NCI-H1092 treated with DMSO at 0.1 percent for 48 hours (cell line): ENCODE measurements at places on chromosomes 2 and 18.
A peak's percentile ranks its signal among the peaks of the same experiment; 100 is the strongest.

DNA sequence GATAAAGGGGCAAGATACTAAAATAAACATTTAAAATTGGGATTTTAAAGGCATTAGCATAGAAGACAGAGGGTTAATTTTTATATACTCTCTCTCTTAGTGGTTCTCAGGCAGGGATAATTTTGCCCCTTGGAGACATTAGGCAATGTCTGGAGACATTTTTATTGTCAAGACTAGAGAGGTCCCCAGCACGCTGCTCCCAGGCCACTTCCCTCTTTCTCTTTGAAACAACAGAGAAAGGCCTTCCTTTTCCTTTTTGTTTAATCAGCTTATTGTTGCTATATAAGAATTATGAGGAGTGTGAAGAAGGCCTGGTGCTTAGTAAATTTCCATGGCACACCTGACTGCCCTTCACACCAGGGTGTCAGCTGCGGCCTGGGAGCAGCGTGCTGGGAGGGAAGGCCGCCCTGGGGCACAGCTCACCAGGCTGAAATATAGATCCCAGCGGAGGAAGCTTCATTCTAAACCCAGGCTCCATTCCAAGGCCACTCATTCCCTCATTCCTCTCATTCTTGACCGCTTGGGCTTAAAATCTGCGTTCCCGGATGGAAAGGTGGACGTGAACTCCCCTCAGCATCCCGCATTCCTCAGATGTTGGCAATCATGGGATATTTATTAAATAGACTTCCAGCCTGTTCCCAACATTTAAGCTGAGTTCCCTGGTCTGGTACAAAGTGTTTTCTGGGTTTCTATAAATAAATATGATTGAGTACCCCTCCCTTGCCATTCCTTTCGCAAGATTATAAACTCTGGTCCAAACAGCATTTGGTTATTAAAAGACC lies 22.5 kb downstream of the SLC14A2 start:
- no peak for DNase-seq

GRCh38 chr2:52536929-52537460 lies 1230.6 kb upstream of the CHAC2 start:
- no peak for DNase-seq

GRCh38 chr18:11993264-11993916 lies 12.1 kb downstream of the IMPA2 start:
- no peak for DNase-seq

GRCh38 chr2:186201371-186201770 lies 284.7 kb upstream of the ZC3H15 start:
- DNase-seq, result no peak

DNA sequence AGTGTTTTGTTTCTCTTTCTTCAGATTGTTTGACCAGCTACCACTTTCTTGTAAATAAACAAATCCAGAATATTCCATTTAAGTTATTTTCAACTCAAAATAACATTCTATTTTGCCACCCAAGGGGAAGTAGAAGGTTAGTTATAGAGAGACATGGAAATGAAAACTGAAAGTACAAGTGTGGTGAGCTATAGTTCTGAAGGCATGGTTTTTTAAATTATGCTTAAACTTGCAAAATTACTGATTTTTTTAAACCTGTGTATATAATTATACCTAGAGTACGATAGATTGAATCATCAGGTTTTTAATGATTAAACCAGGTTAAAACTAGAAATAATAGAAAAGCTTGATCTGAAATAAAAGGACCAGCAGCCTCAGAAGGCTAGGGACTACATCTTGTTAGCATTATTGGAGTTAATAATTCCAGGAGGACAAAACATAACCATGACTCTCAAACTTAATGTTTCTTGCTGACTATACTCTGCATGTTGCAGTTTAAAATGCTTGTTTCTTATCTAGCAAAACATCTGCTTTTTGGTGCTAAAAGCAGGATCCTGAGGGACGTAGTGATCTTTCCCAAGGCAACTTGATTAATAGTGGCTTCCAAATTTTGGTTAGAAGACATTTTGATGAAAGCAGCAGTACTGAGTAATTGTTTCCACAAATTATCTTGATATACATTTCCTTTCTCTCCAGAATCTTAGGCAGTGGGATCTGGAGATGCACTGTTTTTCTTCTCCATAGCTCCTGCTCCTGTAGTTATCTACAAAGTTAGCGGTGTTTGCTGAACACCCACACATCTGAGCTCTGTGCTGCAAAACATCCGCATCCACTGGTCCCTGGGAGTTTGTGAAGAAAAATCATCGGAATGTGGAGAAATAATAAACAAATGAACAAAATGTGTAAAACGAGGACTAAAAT lies 327.2 kb upstream of the PKDCC start:
- DNase-seq, result no peak

DNA sequence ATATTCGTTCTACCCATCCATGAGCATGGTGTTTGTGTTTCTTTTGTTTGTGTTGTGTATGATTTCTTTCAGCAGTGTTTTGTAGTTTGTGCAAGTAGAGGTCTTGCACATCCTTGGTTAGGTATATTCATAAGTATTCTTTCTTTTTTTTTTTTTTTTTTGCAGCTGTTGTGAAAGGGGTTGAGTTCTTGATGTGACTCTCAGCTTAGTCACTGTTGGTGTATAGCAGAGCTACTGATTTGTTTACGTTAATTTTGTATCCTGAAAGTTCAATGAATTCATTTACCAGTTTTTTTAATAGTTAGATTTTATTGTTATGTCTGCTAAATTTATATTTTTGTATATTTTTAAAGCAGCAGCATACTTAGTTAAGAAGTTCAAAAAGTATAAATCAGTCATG lies 834.4 kb upstream of the NRXN1 start:
- no peak for DNase-seq

- no peak for DNase-seq
These were observed at the start of gene FNDC4 for GRCh38 chr2:27494944-27495554. Gene FNDC4 (minus strand): TSS chr2:27495200. CDS start chr2:27494679, 521 bp downstream.

DNA sequence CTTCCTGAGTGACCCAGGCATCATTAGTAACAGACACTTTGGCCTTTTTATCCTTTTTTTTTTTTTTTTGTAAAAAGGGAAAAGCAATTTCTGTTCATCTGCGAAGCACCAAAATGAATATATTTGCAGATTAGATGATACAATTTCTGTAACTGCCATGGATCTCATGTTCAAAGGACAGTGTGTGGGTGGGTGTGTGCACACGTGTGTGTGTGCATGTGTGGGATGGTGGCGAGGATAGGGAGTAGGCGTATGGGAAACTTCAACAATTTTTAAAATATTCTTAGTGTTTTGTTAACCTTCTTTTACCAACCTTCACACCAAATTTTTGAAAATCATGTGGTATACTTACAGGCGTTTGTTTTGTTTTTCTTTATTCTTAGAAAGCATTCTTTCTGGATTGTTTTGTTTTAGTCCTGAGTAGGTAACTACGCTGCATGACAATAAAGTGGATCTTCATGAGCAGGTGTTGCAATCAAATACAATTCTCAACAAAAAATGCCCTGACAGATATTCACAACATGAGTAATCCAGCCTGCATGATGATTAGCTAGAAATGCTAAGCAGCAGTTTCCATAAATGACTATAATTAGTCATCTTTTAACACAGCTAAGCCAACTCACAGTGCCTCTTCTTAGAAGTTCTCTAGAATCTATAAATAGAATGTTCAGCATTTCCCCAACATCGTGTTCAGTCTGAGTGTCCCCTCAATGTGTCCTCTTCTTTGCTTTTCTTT lies 53.5 kb upstream of the RMDN2 start:
- no peak for DNase-seq

- no peak for DNase-seq
These were observed 96.4 kb downstream of the RTP5 start for GRCh38 chr2:241965931-241966412.

DNA sequence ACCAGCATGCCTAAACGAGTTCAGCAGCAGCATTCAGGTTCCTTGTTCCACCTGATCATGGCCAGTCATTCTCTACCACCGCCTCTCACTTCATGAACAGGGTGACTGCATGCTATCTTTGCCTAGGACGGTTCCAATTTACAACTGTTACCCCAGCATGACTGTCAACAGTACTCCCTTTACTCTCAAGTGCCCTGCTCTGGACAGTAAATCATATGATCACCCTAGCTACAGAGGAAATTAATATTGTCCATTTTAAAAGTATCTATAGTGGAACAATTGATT lies 25.7 kb downstream of the MGAT4A start:
- DNase-seq, result no peak

DNA sequence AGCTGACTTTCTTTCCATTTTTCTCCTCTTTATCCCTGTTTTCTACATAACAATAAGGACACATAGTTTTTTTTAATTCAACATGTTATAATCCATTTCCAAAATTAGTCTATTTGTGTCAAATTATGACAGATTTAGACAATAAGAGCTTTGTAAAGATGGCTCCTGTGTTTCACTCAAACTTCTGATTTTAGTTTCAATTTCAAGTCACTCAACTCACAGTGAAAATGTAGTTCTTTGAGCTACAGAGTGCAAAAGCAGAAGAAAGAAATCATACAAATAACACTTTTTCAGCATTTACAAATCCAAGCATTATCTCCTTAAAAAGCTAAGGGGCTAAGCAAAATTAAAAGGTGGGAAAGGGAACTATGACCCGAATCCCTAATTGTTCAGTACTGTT lies 340.7 kb upstream of the TRIB2 start:
- DNase-seq, result no peak

DNA sequence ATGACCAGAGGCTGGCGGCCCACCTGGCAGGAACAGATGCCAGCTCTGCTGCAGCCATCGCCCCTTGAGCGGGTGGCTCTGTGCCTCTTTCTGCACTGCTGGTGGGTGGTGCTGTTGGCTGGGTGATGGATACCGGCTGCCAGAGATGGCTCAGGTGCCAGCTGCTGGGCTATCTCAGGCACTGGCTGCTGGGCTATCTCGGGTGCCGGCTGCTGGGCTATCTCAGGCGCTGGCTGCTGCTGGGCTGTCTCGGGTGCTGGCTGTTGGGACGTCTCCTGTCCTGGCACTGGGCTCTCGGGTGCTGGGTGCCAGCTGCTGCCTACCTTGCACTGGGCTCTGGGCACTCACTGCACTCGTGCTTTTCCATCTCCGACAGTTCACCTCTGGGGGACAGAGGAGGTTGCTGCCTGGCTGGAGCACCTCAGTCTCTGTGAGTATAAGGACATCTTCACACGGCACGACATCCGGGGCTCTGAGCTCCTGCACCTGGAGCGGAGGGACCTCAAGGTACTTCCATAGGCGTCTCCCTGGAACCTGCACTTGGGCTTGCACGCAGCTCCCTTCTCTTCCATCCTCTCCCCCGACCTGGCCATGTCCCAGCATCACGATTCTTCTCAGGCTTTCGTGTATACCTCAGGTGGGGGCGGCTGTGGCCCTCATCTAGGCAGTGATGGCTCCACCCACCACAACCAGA lies 98.4 kb downstream of the USP40 start:
- no peak for DNase-seq

GRCh38 chr18:80176334-80177073 lies 67.4 kb downstream of the ADNP2 start:
- peak; percentile 21 for DNase-seq

- DNase-seq, result no peak
These were observed 855.7 kb downstream of the TRIB2 start for GRCh38 chr2:13572466-13572865.

DNA sequence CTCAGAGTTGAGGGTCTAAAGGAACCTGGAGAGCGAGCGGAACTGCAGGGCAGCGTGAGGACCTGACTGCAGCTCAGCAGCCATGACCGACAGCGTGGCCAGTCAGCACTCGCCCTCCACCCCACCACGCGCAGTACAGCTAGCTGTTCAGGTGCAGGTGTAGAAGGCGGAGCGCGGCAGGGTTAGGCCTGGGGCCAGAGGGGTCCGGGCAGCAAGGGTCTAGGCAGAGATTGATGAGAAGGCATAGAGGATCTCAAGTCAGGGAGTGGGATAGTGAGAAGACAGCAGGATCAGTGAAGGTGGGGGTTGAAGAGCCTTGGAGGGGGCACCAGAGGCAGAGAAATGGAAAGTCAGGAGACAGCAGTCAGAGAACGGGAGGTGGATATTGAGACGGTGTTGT lies 71.0 kb downstream of the STEAP3 start:
- DNase-seq, result no peak

DNA sequence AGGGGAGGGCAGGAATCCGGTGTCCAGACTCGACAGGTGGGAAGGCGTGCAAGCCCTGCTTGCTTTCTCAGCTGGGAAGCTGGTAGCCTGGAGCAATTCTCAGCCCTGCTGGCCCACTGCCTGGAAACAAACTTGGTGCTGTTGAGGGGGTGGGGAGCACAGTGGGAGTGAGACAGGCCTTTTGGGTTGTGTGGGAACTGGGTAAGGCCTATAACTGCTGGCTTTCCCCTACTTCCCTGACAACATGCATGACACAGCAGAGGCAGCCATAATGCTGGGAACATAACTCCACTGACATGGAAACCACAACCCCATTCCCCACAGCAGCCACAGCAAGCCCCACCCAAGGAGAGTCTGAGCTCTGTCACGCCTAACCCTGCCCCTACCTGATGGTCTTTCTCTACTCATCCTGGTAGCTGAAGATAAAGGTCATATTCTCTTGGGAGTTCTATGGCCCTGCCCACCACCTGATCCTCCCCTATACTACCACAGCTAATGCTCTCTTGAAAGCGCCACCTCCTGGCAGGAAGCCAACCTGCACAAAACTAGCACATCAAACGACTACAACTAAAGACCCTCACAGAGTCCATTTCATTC lies 122.9 kb upstream of the ACVR1C start:
- DNase-seq, result no peak

- DNase-seq, result no peak
These were observed 211.6 kb downstream of the EN1 start for GRCh38 chr2:118635891-118636290.

DNA sequence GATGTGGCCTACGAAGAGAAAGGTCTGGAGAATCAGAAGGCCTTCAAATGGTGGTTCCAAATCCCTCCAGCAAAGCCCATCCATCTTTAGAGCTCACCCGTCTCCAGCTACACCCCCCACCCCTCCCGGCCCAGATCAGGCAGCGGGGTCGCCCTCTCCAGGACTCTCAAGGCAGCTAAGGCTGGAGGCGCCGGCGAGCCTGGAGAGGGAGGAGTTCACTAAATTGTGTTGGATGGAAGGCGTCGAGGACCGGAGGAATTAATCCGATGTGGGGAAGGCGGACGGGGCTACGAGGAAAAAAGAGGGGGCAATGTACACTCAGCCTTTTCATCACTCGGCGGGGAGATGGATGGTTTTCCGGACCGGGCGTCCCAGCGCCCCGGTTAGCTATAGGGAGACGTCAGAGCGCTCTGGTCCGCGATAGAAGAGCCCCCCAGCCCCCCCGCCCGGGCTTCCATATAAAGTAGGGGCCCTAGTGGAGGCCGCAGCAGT lies at the start of gene GRP:
TSS of gene GRP (plus strand) at position 487 of the 492 bp plus-strand sequence. CDS start 108 bp downstream, outside the sequence.
- peak; percentile 84 for DNase-seq

DNA sequence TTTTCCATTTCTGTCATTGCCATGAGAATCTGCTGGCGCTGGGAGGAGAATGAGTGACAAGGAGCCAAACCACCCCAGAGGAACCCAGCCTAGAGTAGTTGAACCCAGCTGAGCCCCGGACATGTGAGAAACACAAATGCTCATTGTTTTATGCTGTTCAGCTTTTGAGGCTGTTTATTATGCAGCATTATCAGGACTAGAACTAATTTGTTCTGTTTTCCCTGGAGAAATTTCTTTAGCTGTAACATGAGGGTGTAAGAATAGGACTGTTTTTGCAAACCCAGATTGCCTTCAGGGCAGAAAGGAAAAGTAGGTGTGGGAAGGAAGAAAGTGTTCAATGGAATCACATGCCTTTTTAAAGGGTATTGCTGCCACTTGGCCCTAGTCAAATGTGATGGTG lies 28.5 kb upstream of the DOCK10 start:
- DNase-seq, result no peak
